ENCODE measurements at places on chromosomes 6 and 20.

- no peak for DNase-seq
Measured at GRCh38 chr6:61562098-61562497, 723.9 kb downstream of the KHDRBS2 start.

GRCh38 chr6:125795301-125795700, 4.5 kb downstream of the NCOA7 start:
- DNase-seq: no peak

- no peak for DNase-seq
Measured at GRCh38 chr6:24524329-24524728, 29.6 kb downstream of the ALDH5A1 start.

- DNase-seq: no peak
Measured at GRCh38 chr6:107275330-107275865, 160.1 kb upstream of the BEND3 start.

- DNase-seq: no peak
Measured at GRCh38 chr6:131061041-131061750, 1.8 kb downstream of the EPB41L2 start.

GRCh38 chr20:63116412-63117106, 99.4 kb downstream of the YTHDF1 start:
- no peak for DNase-seq

GRCh38 chr6:4506792-4507191, 269.4 kb upstream of the CDYL start:
- no peak for DNase-seq

GRCh38 chr6:140854318-140854717, 1278.4 kb upstream of the GJE1 start:
- DNase-seq: no peak

DNA sequence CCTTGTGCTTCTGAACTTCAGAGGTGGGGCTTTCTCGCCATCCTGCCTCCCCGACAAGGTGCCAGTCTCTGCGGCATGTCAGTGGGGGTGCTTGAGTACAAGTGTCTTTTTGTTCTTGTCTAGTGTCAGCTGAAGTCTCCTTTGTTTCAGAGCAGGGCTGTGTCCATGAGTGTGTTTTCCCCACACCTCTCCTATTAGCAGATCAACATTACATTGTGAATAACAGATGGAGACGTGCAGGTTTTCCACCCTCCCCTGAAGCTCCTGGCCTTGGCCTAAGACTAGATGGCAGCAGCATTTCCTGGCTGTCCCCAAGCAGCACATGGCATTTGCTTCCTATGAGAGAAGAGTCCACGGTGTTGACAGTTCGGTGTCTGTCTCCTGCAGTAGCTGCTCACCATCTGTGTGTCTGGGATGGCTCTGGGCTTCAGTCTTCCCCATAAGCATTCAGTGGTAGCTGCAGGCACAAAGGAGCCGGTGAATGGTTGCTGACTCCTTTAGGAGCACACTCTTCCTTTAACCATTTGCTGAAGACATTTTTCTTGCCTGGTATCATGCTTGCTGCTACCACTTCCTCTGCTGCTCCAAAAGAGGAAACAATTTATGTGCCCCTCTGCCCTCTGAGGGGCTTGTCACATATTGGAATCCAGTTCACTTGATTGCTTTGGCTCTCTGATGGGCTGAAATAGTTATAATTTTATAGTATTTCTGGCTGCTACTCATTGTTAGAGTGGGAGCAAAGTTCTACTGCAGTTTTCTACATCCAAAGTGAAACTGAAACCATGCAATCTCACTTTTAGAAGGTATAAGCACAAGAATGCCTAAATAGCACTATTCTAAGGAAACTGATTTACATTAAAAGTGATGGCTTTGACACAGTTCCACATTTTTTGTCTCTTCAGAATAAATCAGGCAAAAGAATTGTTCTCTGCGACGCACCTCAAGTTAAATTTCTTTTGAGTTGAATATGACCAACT, 913.0 kb downstream of the C6orf118 start:
- no peak for DNase-seq

DNA sequence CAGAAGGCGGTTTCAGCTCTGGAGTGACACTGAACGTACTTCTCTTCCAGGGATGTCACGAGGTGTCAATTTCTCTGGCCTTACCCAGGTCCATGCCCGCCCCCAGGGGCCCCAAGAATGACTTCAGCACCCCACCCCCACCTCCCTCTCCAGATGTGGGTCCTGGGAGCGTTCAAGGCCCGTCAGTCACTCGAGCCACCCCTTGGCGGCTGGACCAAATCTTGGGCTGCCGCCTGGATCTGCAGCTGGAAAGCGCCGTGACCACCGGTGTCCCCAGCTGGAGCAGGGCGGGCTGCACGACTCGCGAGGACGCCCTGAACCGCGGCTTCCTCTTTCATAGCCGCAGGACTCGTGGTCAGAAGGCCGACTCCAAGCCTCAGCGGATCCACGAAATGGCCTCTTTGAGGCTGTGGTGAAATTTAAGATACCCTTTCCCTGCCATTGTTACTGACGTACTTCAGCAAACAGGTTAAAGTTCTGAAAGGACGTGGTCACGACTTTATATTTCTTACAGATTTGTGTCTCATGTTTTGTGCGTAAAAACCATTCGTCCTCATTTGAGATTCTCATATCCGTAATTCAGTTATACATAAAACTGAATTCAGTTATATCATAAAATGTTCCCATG, 29.3 kb downstream of the TRIM38 start:
- DNase-seq: peak; percentile 33

- DNase-seq: no peak
Measured at GRCh38 chr6:144689503-144690040, 404.4 kb downstream of the UTRN start.

DNA sequence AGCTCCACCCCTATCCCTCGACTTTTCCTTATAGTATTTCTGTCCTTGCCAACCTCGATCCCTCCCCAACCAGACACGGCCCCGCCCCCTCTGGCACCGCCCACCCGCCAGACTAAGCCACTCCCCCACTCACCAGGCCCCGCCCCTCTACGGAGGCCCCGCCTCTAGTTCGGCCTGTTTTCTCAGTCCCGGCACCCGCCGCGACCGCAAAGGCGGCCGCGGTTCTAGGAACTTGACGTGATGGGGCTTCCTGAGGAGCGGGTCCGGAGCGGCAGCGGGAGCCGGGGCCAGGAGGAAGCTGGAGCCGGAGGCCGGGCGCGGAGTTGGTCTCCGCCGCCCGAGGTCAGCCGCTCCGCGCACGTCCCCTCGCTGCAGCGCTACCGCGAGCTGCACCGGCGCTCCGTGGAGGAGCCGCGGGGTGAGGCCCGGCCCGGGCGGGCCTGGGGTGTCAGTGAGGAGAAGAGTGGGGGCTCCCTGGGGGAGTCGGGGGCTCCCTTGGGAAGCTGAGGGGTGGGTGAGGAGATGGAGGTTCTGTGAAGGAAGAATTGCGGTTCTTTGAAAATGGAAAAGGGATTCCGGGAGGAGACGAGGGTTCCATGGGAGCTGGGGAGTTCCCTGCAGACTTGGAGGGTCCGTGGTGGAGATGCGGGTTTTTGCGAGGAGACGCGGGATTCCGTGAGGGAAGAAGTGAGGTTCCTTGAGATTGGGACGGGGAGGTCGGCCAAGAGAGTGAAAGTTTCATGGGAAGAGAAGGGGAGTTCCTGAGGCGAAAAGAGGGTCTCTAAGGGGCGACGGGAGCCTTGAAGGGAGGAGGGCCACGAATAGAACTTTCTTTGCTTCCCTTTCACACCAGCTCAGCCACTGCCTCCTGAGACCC, at the start of gene ACSS2:
TSS of gene ACSS2 (plus strand) at position 207 of the 877 bp plus-strand sequence. CDS start at position 241, 34 bp downstream.
- peak; percentile 92 for DNase-seq

DNA sequence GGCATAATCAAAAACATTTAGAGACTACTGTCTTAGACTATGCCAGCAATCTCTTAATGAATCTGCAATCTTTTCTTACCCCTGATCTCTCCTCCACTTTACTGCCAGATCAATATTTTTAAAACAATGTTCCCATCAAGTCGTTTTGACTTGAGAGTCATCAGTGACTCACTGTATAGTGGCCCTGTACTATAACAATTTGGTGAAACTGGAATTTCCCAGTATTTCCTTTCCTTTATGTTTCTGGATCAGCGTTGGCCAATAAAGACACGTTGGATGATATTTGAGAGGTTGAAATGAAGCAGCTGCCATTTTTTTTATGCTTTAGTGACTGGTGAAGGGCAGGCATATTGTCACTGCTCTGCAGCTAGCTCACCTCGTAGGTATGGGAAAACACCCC, 10.1 kb upstream of the SMIM13 start:
- DNase-seq: no peak

- no peak for DNase-seq
Measured at GRCh38 chr20:23358563-23358906, 3.4 kb upstream of the GZF1 start.

GRCh38 chr20:58389324-58389967, 417 bp downstream of the VAPB start:
- peak; percentile 7 for DNase-seq

DNA sequence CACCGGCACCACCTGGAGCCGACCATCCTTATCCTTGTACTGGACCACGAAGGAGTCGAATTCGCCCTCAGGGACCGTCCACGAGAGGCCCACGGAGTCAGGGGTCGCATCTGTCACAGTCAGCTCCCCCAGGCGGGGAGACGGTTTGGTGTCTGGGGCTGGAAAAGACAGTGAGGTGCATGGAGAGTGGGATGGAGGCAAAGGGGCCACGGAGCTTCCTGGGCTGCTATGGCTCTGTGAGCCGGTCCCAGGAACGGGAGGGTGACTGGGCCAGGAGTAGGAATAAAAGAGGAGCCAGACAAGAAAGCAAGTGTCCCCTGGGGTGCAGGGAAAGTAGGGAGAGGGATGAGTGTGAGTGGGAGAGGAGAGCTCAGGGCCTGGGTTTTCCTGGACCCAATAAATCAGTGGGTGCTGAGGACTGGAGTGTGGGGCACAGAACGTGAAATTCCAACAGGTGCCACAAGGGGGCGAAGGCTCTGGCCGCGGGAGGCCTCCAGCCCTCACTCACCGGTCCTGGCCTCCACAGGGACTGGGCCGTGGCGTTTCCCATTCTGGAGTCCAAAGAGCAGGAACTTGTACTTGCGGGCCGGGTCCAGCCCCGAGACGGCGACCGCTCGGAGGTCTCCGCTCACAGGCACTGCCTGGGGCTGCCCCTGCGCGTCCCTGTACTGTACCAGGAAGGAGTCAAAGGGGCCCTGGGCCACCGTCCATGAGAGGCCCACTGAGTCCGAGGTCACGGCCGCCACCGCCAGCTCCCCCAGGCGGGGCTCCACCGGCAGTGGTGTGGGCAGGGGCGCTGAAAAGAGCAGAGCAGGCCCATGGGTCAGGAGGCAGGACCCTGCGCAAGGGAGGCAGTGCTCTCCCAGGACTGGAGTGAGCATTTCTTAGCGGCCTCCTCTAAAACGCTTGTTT, 9.9 kb downstream of the CYP21A2 start:
- DNase-seq: peak; percentile 67

- DNase-seq: no peak
Measured at GRCh38 chr20:62487-62886, 25.0 kb upstream of the DEFB125 start.

- DNase-seq: no peak
Measured at GRCh38 chr6:69217343-69217742, 579.5 kb downstream of the LMBRD1 start.

- DNase-seq: no peak
Measured at GRCh38 chr6:21103626-21104224, 489.8 kb upstream of the SOX4 start.

- DNase-seq: no peak
Measured at GRCh38 chr20:38373231-38373867, 27.1 kb downstream of the LBP start.

DNA sequence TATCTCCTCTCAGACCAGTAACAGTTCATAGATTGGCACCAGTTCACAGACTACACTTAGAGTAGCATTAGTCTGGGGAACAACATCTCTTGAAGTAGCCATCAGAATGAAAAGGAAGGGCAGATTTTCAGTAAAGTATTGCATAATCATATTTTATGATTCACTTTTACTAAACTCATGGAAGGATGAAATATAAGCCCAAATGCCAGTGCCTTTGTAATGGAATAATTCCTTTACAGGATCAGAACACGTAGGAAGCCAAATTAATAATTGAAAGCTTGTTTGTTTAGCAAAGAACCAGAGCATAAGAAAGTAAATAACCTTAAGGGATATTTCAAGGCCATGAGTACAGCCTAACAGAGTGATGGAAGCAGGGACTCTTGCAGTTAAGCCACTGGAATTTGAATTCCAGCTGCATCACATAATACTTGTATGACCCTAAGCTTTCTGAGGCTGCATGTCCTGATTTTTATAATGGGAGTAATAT, 11.4 kb upstream of the LOC128125822 start:
- DNase-seq: no peak

GRCh38 chr6:19811397-19812079, 25.6 kb upstream of the ID4 start:
- DNase-seq: no peak

- DNase-seq: no peak
Measured at GRCh38 chr6:145375502-145375901, 359.8 kb downstream of the EPM2A start.

GRCh38 chr20:32792316-32792715, 27.4 kb upstream of the MAPRE1 start:
- DNase-seq: peak; percentile 19

GRCh38 chr6:138540468-138540867, 41.2 kb upstream of the NHSL1 start:
- no peak for DNase-seq

GRCh38 chr6:159540152-159540551, 152.9 kb downstream of the SOD2 start:
- DNase-seq: no peak

- no peak for DNase-seq
Measured at GRCh38 chr6:35356391-35356790, 14.0 kb downstream of the PPARD start.

DNA sequence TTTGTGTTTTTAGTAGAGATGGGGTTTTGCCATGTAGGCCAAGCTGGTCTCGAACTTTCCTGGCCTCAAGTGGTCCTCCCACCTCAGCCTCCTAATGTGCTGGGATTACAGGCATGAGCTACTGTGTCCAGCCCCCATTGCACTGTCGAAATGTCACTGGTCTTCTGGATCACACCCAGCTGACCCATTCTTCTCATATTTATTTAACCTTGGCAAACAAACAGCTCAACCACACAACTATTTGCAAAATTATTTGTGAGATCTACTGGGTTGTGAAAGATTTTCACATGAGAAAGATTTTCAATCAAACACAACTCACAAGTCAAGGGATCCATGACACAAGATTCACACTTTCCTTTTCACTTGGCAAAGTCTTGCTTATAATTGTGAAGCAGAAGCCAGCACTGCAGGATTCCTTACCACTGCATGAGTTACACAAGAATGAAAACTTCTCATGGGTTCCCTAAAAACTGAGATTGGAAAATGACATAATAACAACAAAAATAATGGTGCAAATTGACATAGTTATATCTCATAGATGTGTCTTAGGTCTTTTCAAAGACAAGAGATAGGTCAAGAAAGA, 2.0 kb upstream of the CST9L start:
- DNase-seq: no peak

GRCh38 chr20:25507385-25508082, 77.8 kb downstream of the NINL start:
- no peak for DNase-seq

DNA sequence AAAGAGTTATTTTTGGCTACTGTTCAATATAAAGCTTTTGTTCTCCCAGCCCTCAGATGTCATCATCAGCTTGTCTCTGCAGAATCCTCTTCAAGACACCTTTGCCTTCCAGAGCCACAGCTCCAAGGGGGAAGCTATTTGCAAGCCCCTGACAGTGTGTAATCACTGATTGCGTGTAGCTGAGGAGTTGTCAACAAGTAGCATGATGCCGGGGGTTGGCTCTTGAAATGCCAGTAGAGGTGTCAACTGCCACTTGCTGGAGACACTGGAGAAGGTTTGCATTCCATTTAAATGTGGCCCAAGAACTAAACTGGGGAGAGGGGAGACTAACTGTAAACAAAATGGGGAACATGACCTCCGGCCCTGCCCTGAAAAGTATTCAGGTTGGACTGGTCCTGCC, 44.3 kb upstream of the PDYN start:
- DNase-seq: no peak

Data from CD4-positive, alpha-beta T cell treated with Interleukin-15 for 4 hours (primary cell).